Thymus (tissue), 14 donors: ENCODE measurements at places on chromosomes 7 and 10.
A peak's percentile ranks its signal among the peaks of the same experiment; 100 is the strongest.

DNA sequence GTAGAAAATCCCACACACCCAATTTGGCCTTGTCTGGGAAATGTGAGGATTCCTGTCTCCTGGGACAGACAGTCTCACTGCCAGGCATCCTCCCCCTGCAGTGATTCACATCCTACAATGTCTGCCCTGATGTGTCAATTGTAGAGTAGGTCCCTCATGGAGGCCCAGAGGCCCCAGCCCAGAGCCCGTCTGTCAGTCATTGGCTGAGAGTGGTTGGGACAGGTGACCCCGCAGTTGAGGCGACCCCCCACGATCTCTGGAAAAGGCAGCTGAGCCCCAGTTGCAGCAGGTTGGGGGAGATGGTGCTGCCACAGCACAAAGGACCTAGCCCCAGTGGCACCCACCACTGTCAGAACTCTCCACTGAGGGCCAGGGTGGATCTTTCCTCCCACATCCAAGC is 84.3 kb upstream of the INSIG1 start:
- DNase-seq, result no peak

GRCh38 chr10:15563246-15563645 is 156.5 kb downstream of the ITGA8 start:
- DNase-seq, result no peak

DNA sequence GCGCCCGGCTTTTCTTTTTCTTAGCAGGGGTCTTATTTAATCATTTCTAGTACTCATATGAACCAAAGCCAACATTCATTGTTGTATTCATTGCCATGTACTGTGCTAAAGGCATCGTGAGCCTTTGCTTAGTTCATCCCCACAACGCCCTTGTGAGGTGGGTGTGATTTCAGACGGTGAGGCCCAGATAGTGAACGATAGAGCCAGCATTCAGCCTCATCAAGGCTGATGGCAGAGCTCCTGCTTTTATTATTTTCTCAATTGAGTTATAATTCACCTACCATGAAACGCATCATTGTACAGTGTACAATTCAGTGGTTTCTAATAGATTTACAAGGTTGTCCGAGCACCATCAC is 50.1 kb downstream of the HK1 start:
- DNase-seq, result no peak

GRCh38 chr7:30771880-30772425 is 736 bp downstream of the MINDY4 start:
- DNase-seq, result peak; percentile 1

DNA sequence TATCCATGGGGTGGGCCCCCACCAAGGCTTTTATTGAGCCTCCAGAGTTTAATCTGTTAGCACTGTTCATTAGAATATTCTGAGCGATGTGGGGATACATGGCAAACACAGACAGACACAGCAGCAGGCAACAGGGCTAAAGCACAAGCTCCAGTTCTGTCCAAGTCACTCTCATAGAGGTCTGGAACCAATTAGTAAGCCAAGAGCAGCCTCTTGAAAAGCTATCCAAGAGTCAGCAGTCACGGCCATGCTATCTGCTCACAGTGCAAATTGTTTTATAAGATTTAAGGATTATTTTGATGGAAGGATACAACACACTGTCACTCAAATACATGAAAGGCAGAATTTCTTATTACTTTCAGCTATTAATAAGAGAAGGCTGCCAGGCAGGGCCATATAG is 86.4 kb upstream of the DGKB start:
- DNase-seq, result no peak

- DNase-seq, result no peak
Observed at GRCh38 chr10:43047288-43047970, 29.4 kb upstream of the RET start.

GRCh38 chr10:67257018-67257417 is 331.2 kb downstream of the LRRTM3 start:
- no peak for DNase-seq

DNA sequence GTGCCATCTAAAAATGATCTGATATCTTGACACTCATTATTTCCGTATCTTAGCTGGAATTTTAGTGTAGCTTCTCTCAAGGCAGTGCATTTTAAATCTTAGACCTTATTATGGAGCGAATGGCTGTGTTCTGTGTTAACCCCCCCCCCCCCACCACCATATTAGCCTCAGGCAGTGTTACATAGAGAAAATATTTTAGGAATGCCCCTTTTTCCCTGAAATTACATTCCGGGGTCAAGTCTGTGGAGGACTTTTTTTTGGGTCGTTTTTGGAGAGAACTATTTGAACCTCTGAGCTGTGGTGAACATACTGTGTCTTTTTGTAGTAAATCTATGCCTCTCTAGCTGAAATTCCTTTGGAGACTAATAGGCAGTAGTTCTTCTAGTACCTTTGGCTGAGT is 3.1 kb downstream of the CCDC126 start:
- DNase-seq, result no peak

GRCh38 chr7:33798686-33799325 is 106.5 kb upstream of the BMPER start:
- no peak for DNase-seq

- no peak for DNase-seq
Observed at GRCh38 chr7:155280446-155281397, 17.0 kb upstream of the INSIG1 start.

DNA sequence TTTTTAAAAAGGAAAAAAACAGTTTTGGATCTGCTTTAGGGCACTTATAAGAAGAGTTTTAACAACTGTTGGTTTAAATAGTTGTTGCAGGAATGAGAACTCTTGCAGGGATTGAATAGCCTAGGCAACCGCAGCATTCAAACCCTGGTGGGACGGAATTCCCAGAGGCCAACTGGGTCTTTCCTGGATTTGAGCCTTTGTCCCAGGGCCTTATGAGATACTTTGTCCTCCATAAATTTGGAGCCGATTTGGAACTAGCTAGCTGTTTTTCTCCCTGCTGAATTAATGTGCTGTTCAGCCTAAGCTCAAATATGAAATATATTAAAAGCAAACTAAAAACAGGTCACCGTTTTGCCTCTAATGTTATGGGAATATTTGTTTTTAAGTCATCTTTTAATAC is 109.6 kb downstream of the LRMDA start:
- no peak for DNase-seq

DNA sequence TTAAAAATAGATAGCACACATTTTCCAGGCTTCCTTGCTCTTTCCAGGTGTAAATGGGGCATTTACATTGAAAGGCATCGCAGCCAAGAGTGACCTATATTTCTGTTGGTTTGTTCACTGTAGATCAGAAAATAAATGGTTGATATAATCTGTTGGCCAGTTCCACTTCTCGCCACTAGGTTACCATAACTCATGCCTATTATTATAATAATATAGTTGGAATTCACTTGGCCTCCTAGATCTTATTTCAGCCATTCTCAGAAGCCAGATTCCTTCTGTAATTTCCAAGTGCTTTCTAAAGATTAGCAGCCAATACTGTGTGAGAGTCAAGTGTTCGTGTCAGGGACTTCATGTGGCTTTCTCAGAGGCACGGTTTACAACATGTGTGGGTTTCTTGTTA is 179.5 kb downstream of the DNAH11 start:
- DNase-seq, result no peak

DNA sequence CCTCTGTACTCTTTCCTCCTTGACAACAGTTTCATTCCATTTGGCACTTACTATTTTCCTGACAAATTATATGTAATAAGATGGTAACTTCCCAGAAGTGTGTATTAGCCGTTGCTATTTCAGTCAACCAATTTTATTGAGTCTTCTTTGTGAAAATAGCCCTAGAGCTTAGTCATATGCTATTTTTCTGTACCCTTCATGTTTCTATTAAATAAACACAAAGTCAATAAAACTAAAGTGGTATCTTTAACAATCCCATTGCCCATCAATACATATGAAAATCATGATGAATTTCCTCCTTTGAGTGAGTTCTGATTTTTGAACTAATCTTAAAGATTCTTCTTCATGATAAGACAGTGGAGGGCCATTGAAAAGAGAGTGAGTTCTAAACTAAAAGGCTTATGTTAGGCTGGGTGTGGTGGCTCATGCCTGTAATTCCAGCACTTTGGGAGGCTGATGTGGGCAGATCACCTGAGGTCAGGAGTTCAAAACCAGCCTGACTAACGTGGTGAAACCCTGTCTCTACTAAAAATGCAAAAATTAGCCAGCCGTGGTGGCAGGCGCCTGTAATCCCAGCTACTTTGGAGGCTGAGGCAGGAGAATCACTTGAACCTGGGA is 5.9 kb upstream of the MYPN start:
- DNase-seq, result no peak

- peak; percentile 37 for DNase-seq
Observed at GRCh38 chr7:44977304-44977958, 1.4 kb downstream of the MYO1G start.

DNA sequence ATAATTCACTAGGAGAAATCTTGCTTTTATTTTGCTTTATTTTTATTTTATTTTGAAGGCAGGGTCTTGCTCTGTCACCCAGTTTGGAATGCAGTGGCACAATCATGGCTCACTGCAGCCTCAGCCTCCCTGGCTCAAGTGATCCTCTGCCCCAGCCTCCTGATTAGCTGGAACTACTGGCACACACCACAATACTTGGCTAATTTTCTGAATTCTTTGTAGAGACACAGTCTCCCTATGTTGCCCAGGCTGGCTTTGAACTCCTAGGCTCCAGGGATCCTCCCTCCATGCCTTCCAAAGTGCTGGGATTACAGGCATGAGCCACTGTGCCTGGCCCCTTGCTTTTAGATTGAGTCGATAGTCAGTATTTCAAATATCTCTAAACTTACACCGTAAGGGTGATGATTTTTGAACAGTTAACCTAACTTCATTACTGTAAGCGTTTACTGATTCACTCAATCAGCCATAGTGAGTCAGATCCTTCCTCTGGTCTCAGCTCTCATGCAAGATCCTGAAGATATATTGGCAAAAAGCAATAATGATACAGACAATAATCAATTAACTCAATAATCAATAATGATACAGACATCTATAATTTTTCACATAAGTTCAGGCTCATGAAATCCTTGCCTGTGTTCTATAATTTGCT is 239.5 kb downstream of the KIAA1217 start:
- no peak for DNase-seq

GRCh38 chr7:50321487-50322067 is 17.1 kb downstream of the IKZF1 start:
- no peak for DNase-seq

DNA sequence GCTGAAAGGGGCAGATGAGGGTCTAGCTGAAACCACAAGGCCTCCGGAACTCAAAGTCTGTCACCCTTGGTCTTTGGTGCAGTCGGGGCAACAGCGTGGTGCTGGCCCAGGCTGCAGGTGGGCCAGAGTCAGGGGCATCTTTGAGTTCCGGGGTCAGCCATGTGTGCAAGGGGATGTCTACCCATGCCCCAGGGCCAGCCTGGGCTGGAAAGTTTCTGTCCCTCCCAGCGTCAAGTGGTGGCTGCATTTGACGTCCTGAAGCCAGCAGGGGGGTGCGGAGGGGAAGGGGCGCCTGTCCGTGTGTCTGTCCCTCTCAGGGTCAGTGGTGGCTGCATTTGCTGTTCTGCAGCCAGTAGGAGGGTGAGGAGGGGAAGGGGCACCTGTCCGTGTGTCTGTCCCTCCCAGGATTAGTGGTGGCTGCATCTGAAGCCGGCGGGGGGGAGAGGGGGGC is 638 bp downstream of the BRAT1 start:
- DNase-seq, result no peak

DNA sequence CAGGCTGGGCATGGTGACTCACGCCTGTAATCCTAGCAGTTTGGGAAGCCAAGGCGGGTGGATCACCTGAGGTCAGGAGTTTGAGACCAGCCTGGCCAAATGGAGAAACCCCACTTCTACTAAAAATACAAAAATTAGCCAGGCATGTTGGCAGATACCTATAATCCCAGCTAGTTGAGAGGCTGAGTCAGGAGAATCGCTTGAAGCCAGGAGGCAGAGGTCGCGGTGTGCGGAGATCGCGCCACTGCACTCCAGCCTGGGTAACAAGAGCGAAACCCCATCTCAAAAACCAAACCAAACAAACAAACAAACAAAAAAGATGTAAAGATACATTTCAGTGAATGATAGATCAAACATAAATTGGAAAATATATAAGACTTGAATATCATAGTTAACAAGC is 105.9 kb downstream of the PLPP4 start:
- DNase-seq, result no peak

DNA sequence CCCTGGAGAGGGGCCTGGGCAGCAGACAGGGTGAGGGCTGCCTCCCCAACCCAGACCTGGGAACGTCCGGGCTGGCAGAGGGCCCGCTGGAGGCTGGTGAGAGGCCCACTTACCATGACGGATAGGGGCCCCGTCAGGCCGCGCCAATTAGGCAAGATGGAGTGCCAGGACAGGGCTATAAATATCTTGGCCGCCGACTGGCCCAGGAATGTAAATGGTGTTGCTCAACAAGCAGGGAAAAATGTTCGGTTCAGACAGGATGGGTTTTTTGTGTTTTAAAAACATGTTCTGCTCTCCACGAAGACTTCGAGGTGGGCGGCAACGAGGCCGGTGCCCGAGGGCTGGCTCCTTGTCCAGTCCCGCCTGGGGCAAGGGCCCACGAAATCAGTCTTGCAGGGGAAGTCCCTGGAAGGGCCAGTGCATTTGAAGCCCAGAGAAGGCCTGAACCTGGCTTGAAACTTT is 35.8 kb upstream of the ELN start:
- DNase-seq, result no peak

- no peak for DNase-seq
Observed at GRCh38 chr7:130473876-130474275, 18.0 kb upstream of the MEST start.

- DNase-seq, result no peak
Observed at GRCh38 chr10:33506838-33507661, 172.6 kb upstream of the NRP1 start.

DNA sequence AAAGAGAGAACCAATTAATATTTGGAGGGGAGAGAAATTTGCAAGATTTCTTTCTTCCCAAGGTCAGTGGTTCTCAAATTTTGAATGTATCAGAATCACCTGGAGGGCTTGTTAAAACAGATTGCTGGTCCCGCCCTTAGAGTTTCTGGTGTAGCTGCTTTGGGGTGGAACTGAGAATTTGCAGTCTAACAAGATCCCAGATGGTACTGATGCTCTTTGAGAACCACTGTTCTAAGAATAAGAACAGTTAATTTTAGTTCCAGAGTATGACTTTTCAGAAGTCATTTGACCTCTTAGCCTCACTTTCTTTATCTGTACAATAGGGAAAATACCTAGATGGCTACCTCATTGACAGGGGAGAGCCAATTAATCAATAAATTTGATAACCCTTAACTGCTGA is 161.6 kb downstream of the PRKG1 start:
- DNase-seq, result no peak

DNA sequence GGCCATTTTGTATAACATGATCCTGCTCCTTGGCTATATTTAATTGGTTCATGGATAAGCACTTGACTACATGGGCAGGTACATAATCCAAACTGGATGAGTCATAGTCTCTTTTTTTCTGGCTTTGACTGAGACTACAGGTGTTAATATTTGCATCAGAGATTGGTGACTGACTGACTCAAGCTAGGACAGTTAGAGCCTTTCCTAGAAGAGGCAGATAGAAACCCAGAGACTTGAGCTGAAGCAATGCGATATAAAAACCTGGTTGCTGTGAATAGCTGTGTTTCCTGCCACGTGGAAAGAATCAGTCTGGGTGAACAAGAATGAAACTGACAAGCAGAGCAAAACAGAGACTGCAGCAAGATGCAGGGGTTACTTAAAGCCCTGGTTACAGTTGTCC is 81.0 kb downstream of the SAMD9 start:
- no peak for DNase-seq

GRCh38 chr10:121860810-121861209 is 67.0 kb downstream of the ATE1 start:
- no peak for DNase-seq

- no peak for DNase-seq
Observed at GRCh38 chr10:110413049-110413783, 84.5 kb upstream of the DUSP5 start.

GRCh38 chr10:89373916-89374711 is 3.7 kb upstream of the IFIT1B start:
- DNase-seq, result no peak

GRCh38 chr10:3723766-3724165 is 61.2 kb downstream of the KLF6 start:
- DNase-seq, result no peak
